ENCODE measurements at places on chromosomes 4 and X.

- no peak for DNase-seq
Measured at GRCh38 chr4:8542776-8543525, 37.2 kb upstream of the GPR78 start.

DNA sequence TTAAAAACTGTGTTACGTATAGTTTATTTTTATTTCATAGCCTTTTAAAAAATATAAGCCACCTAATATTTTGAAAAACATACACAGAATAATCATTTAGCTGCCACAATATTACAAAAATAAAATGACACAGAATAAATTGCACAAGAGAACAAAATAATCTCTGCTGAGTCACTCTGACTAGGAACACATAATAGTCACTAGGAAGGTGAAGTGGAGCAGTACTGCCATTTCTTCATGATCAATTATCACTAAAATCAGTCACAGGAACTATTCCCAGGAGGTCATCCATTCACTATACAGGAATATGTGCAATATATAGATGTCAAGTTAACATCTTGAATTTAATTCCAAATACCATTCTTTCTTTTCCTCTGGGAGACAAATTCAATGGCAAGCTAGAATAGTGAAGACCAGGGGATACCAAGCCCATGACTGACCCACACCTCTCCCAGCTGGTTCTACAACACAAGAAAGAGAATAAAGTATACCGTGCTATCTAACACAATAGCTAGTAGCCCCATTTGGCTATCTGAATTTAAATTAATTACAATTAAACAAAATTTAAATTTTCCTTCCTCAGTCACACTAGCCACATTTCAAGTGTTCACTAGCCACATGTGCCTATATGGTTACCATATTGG, 5.9 kb downstream of the SMIM43 start:
- no peak for DNase-seq

GRCh38 chrX:131734621-131735020, 190.7 kb downstream of the OR13H1 start:
- DNase-seq: no peak

GRCh38 chrX:153708415-153708814, 15.8 kb downstream of the BCAP31 start:
- no peak for DNase-seq

DNA sequence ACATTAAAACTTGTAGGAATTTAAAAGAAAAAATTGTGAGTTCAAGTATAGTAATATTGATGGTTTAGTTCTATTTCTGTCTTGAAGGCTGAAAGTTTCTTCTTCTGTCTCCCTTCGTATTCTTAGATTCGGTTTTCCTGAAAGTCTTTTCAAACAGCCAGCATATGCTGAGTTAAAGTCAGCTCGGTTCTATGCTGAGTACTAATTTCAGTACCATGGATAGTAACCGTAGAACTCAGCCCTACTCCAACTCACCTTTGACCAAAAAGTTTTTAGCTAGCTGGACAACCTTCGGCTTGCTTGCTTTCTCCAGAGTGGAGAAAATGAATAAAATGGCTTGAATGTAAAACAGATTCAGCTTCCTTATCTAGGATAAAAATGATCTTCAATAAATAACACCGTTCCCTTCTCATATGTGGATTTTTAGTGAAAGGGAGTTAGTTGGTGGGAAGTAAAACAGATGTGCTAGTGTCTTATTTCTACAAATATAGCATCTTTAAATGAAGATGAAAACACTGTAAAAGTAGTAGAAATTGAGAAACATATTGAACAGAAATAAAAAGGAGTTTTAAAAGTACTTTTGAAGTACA, 5.2 kb downstream of the POU4F2 start:
- DNase-seq: no peak

All from stimulated activated CD8-positive, alpha-beta memory T cell treated with anti-CD3 and anti-CD28 coated beads, Interleukin-7, amount 100 ng/mL, for 48 hours (primary cell).